ENCODE measurements at places on chromosomes 12 and 14.

DNA sequence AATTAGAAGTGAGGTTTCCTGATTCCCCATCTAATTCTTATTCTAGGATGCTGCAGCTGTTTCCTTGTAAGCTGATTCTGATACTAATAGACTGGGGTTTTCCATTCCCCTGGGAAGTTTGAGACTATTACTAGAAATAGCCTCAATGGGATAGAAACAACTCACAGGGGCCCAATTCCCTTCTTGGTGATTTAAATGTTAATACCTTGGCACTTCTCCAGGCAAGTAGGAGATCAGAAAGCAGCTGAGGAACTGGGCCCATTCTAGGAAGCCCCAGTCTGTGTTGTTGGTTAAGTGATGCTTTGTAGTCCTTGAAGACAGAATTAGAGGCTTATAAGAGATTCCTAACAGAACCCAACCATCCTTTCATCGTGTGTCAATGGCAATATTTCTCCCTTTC lies 407.0 kb upstream of the SEL1L start:
- DNase-seq: no peak

DNA sequence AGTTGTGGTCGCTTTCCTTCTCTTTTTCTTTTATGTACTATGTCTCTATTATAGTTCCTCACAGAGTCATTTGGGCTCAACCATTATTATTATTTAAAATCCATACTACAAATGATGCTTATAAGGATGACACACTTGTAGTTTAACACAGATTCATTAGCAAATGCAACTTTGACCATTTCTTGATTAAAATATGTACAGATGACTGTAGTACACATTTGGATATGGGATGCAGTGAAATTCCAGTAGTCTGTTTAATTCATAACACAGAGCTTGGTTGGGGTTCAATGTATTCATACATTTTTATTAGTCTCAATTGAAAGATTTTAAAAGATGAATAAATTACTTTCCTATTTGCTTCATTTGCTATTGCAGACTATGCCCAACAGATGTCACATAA lies 30.0 kb downstream of the SLC38A1 start:
- no peak for DNase-seq

GRCh38 chr12:66612090-66612775 lies 66.6 kb downstream of the GRIP1 start:
- DNase-seq: no peak

DNA sequence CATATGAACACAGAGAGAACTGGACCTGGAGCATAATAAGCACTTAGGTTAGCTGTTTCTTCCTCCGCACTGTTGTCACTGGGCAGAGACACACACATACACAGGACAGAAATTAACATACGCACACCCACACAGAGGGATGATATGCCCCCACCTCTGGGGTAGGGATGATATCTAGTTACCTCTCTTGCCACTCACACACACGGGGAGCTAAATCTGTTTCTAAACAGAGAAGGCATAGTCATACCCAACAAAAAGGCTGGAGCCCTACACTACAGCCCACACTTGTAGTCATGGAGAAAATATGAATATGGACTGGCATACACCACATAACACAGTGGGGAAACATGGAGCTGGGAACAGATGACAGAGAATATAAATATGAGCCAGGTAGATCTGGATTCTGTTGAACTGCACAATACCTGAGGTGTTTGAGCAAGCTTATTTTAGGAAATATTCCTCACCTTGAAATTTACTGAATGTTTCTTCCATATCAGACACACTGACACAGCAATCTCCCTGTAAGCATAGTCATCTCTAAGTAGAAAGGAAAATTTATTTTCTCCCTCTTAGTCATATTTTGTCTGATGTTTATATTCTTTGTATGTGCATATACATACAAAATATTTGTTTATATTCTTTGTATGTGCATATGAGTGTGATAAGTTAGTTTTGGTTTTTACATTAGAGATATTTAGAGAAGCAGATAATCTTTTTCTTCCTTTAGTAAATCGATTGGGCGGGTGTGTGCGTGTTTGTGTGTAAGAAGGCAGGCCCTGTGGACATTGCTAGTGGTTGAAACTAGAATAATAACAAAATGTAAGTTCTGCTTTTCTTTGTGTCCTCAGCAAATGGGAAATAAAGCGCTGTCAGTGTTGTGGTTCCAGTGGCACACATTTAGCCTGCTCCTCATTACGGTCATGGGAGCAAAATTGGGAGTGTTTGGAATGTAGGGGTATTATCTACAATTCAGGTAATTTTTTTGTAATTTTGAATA lies 20.9 kb upstream of the SCFD1 start:
- no peak for DNase-seq

GRCh38 chr12:118311666-118312065 lies 61.0 kb downstream of the TAOK3 start:
- no peak for DNase-seq

- DNase-seq: no peak
Measured at GRCh38 chr14:75911883-75912282, 69.9 kb downstream of the TGFB3 start.

Data from activated CD4-positive, alpha-beta T cell treated with anti-CD3 and anti-CD28 coated beads for 36 hours (primary cell).